SHP77 treated with DMSO at 0.1 percent for 48 hours (cell line): ENCODE measurements at places on chromosomes 1 and 21.

DNA sequence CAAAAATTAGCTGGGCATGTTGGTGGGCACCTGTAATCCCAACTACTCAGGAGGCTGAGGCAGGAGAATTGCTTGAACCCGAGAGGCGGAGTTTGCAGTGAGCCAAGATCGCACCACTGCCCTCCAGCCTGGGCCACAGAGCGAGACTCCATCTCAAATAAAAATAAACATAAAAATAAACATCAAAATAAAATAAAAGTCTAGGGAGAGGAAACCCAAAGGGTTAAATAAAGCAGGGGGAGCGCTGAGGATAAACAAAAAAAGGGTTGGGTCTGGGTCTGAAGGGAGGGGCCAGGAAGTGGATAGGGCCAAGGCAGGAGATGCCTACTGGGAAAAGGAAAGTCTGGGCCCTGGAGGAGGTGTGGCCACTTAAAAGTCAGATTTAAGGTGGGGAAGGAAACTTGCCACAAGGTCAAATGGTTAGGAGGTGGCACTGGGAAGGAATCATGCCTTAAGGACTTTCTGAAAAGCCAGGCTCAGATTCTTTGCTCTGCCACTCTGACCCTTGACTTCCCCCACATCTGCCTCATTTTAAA lies 150.0 kb downstream of the ADSS2 start:
- DNase-seq = no peak

DNA sequence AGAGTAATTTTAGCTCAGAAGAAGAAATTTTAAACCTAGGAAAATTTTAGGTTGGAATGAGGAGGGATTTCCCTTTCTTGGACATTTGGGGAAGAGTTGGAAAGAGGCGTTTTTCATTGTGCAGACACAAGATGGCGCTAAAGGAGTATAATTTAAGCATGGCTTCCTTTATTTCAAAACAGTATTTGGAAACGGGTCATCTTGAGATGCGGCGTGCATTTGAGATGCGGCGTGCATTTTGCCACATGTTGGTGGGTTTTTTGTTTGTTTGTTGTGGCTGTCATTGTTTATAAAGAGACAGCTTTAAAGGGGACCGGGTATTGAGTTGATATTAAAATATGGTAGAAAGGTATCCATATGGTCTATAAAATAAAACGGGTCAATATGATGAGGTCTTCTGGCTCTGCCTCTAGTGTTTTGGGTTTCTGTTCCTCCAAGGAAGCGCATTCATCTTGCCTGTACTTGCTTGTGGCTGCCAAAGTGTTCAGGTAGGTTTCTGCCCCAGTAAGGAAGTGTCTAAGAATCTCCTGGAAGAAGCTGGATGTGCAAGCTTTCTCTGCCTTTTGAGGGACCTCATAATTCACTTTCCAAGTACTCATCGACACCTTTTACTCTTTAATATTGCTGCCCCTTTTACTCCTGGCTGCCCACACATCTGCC lies 210.3 kb downstream of the SLC35F3 start:
- no peak for DNase-seq

- DNase-seq = no peak
Measured at GRCh38 chr1:226558036-226558650, 9.6 kb downstream of the STUM start.

- DNase-seq = no peak
Measured at GRCh38 chr1:102970496-102971078, 137.7 kb downstream of the COL11A1 start.

GRCh38 chr21:43903451-43904091 lies 38.5 kb downstream of the AGPAT3 start:
- DNase-seq = peak; percentile 67

- no peak for DNase-seq
Measured at GRCh38 chr1:221719987-221720386, 21.9 kb downstream of the DUSP10 start.

DNA sequence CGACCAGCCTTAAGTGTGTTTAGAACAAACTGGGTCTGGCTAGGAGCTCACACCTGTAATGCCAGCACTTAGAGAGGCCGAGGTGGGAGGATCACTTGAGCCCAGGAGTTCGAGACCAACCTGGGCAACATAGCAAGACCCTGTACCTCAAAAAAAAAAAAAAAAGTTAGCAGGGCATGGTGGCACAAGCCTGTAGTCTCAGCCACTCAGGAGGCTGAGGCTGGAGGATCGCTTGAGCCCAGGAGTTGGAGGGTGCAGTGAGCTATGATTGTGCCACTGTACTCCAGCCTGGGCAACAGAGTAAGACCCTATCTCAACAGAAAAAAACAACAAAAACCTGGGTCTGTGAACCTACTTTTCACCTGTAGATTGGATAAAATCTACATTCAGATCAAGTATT lies 54.6 kb downstream of the PIK3CD start:
- DNase-seq = no peak

DNA sequence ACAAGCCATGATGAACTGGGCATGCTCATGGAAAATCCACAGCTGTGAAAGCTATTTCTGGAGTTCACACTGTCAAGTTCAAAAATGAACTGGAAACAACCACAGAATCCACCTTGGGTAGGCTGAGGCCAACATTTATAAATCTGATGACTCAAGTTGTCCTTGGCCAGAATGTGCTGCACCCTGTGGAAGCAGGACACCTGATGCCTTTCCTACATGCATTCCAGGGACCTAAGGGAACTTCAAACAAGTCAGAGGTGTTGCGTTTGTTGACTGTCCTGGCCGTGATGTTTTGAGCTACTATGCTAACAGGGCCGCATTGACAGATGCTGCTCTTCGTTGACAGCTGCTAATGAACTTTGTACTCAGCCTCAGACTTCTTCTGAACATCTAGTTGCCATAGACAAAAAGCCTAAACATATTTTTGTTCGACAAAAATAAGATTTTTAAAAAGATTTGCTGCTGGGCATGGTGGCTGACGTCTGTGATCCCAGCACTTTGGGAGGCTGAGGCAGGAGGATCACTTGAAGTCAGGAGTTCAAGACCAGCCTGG lies 127.9 kb upstream of the SLC45A1 start:
- no peak for DNase-seq

DNA sequence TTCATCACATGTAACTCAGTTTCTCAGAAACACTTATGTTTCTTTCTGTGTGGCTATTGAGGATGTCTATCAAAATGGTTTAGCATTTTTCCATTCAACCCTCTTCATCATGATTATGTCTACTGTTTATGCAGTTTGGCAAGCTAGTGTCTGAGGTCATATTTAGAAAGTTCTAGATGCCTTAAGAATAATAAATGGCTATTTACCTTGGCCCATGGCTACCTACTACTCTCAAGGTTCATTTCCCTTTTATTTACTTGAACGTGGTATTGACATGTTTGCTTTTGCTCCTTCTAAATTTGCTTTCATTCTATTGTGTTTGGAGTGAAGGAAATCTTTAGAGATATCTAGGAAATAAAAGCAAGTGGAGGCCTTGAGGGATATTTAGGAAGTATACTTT lies 193.7 kb upstream of the OLFM3 start:
- DNase-seq = no peak

DNA sequence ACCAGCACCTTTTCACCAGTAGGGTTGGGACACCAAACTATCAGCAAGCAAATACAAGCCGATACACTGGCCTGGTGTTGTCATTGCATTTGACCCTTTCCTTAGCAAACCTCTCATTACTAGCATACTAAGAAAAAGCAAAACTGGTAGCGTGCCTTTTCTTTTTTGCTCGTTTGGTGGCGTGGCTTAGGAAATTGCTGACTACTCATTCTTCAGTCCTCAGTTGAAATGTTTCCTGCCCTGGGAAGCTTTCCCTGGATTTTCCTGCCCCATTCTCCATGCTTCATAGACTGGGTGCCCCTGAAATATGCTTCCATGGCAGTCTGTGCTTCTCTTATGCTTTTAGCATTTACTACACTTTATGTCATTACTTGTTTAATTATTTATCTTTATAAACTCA lies 42.0 kb downstream of the MTR start:
- DNase-seq = no peak

DNA sequence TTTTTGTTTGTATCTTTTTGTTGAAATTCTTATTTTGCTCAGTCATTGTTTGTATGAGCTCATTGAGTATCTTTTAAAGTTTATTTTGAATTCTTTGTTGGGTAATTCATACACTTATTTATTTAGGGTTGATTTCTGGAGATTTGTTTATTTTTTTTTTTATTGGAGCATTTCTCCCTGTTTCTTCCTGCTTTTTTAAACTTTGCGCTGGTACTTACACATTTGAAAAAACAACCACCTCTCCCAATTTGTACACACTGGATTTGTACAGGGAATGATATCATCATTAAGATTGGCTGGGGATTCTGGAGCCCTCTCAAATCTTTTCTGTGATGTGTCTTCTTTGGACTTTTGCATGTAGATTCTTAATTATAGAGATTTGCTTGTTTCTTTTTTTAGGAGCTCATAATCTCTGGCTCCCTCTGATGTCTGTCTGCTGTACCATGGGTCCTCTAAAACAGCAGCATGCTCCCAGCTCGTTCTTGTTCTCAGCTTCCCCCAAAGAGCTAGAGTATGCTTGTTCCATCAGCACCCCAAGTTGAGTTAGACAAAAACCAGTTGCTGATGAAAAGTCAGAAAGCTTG lies 310.7 kb downstream of the DUSP10 start:
- no peak for DNase-seq

- DNase-seq = no peak
Measured at GRCh38 chr1:56148326-56149193, 430.8 kb downstream of the PLPP3 start.

DNA sequence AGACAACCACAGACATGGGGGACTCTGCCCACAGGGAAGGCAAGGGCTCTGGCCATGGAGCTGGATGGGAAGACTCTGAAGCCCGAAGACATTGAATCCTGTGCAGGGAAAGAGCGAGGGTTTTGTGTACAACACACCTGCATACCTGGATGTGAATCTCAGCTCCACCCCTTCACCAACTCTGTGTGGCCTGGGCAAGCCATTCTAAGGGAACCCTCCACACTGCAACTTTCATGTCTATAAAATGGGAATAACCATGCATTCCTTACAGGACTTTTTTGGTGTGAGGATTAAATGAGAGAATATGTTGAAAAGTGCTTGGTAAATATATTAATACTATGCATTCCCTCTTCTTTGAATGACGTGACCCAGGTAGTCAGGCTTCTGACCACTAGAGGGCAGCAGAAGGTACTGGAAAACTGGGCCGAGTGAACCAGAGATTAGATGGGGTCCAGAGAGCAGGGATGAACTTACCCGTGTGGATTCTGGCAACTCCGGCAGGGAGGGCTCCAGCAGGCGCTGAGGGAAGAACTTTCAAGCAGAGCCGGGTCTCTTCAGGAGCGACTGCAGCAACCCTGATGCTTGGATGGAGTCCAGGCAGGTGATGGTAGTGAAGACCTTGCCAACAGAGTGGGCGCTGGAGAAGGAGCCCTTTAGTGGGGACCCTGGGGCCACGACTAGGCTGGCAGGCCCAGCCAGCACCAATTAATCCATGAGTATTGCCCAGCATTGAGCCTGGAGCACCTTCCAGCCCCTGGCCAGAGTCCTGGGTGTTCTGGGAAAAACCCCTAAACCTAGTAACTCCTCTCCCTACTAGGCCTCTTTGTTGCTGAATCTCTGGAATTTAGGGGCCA lies 834 bp upstream of the ELF3 start:
- DNase-seq = peak; percentile 71

GRCh38 chr1:174367892-174368291 lies 79.9 kb upstream of the GPR52 start:
- no peak for DNase-seq

GRCh38 chr1:93614986-93615581 lies 66.6 kb downstream of the BCAR3 start:
- no peak for DNase-seq

- DNase-seq = no peak
Measured at GRCh38 chr1:85262985-85263384, 3.5 kb upstream of the C1orf52 start.

DNA sequence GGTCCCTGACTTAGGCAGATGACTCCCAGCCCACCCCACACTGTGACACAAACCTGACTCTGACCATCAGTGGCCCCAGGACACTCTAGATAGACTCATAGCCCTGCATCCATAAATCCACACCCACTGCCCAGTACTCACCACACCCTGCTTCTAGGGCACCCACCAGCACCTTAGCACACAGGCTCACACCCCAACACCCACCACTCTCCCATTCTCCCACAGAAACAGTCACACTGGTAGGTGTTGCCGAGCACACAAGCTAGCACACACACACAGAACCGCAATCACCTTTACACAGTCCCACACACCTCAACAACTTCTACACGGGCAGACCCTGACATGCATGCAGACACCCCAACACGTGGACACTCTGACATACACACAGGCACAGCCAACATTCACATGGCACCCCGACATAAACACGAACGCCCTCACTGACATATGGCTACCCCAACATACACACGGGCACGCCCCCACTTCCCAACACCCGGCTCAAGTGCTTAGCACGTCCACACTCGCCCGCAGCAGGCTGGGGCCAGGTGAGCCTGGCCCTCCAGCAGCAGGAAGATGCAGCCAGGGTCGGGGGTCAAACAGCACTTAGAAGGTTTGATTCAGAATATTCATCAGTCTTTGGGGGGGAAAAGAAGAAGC lies 105.5 kb upstream of the TARDBP start:
- DNase-seq = no peak

DNA sequence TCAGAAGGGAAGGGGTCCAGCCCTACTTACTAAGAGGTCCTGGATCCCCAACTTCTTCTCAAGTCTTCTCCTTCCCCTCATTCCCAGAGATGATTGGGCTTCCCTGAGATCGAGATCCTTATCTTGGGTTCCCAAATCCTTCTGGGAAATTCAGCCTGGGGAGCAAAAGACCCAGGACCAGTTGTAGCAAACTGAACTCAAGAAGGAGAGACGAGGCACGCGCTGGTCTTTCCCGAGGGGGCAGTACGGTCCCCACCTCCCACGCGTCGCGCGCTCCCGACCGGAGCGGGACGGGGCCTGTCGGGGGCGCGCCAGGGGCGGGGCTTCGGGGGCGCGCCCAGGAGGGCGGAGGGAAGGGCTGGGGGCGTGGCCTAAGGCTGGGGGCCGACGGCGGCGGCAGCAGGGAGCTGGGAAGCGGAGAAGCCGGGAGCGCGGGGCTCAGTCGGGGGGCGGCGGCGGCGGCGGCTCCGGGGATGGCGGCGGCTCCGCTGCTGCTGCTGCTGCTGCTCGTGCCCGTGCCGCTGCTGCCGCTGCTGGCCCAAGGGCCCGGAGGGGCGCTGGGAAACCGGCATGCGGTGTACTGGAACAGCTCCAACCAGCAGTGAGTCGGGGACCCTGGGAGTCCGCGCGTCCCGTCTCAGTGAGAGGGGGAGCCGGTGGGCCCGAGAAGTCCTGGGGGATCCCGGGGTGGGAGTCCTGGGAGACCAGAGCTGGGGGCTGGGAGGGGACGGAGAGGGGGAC lies at the start of gene EFNA3:
TSS of gene EFNA3 (plus strand) at position 369 of the 741 bp plus-strand sequence. CDS start at position 474, 105 bp downstream.
- DNase-seq = peak; percentile 35
